ENCODE measurements at places on chromosomes 3 and 15. TPM values are rescaled to one million over a fixed set of nuclear protein-coding genes. Genes with fewer than 3 reads are reported as not detected.

EEF1AKMT4 gene
- 0.82 TPM for total RNA-seq

SCAPER gene
- total RNA-seq = 76.6 TPM

DAZL gene
- total RNA-seq = not detected

SCN5A gene
- 1.2 TPM for total RNA-seq

RTP4 gene
- not detected for total RNA-seq

EXOSC7 gene
- 27.3 TPM for total RNA-seq

ZBED2 gene
- not detected for total RNA-seq

PPP2R3A gene
- total RNA-seq = 36.3 TPM

PYGO1 gene
- total RNA-seq = 45.2 TPM

SHC4 gene
- 5.7 TPM for total RNA-seq

NEK11 gene
- total RNA-seq = 28.1 TPM

- no peak for DNase-seq
Measured at GRCh38 chr15:95839367-95839782, 491.1 kb upstream of the NR2F2 start.

DNA sequence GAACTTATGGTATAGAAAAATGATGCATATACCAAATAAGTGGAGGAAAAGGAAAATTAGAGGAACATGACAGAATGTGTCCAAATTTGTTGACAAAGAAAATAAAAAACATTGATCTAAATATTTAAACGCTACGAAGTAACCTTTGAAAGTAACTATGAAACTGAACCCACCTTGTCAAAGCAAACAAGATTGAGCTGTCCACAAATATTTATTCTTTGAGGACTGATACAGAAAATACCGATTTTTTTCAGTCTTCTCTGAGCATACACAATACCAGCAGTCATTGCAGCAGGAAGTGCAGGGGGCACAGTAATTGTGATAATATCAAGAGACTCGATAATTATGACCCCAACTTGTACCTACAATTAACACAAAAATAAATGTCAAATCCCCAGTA lies 40.0 kb downstream of the ATP13A3 start:
- no peak for DNase-seq

DNA sequence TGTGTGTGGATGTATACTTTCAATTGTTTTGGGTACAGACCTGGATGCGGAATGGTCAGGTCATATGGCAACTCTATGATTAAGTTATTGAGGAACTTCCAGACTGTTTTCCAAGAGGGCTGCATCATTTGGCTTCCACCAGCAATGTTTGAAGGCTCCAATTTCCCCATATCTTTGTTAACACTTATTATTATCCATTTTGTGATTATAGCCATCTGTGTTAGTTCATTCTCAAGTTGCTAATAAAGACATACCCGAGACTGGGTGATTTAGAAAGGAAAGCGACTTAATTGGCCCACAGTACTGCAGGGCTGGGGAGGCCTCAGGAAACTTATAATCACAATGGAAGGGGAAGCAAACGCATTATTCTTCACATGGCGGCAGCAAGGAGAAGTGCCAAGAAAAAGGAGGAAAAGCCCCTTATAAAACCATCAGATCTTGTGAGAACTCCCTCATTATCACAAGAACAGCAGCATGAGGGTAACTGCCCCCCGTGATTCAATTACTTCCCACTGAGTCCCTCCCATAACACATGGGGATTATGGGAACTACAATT lies 31.1 kb upstream of the ALDH1A2 start:
- DNase-seq = no peak

- DNase-seq = no peak
Measured at GRCh38 chr3:9951962-9952805, at the start of gene PRRT3. Gene PRRT3, minus strand, starts transcription at chr3:9952408. Its CDS starts 2,293 bp downstream, at chr3:9950115.

DNA sequence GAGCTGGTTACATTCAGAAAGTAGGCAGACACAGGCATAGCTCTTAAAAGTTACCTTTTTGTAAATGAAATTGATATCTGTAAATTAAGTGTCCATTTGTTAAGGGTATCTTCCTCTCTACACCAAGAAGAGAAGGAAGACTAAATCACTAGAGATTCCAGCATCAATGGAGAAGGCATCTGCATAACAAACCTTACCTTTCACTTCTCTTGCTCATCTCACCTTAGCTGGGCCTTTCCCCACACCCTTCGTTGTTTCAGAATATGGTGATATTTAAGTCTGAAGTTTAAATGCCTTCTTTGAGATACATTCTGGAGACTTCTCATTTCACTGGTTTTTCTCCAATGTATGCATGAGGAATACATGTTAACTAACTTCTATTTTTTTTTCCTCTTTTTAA lies 54.5 kb upstream of the TGFBR2 start:
- no peak for DNase-seq

- no peak for DNase-seq
Measured at GRCh38 chr15:80480909-80481308, 76.7 kb downstream of the ARNT2 start.

GRCh38 chr3:122972141-122972540 lies 55.4 kb downstream of the SEMA5B start:
- DNase-seq = no peak

GRCh38 chr3:25537516-25537915 lies 109.5 kb downstream of the RARB start:
- DNase-seq = no peak

GRCh38 chr15:26882616-26883365 lies 15.9 kb downstream of the GABRA5 start:
- DNase-seq = no peak

DNA sequence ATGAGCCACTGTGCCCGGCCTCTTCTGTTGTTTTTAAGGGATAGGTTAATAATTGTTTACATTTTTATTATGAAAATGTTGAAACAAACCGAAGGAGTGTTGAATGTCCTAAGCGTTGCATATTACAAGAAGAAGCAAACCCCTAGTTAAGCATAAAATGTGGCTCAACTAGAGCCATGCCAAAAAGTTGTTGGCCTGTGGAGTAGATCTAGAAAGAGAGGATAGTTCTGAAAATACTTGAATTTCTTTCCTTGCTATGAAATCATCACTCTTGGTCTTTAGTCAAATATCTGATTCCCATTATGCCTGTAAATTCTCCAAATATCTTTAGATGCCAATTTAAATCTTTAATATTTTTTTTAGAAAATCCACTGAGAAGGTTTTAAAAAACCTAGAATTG lies 12.8 kb downstream of the RBP2 start:
- DNase-seq = no peak

GRCh38 chr15:67130673-67131601 lies 65.5 kb downstream of the SMAD3 start:
- no peak for DNase-seq

DNA sequence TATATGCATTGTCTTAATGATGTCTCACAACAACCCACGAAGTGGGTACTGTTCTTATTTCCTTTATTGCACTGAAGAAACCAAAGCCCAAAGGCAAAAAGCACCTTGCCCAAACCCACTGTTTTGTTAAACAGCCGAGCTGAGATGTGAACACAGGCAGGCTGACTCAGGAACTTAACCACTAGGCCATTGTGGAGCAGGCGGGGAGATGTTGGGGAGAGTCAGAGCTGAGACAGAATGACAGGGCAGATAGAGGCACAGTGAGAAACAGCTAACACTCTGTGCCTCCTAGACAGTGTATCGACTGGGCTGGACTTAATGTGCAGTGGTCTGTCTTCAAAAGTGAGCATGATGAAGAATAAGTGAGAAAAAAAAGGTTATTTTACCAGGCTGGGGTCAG lies 56.5 kb downstream of the RPLP1 start:
- no peak for DNase-seq

DNA sequence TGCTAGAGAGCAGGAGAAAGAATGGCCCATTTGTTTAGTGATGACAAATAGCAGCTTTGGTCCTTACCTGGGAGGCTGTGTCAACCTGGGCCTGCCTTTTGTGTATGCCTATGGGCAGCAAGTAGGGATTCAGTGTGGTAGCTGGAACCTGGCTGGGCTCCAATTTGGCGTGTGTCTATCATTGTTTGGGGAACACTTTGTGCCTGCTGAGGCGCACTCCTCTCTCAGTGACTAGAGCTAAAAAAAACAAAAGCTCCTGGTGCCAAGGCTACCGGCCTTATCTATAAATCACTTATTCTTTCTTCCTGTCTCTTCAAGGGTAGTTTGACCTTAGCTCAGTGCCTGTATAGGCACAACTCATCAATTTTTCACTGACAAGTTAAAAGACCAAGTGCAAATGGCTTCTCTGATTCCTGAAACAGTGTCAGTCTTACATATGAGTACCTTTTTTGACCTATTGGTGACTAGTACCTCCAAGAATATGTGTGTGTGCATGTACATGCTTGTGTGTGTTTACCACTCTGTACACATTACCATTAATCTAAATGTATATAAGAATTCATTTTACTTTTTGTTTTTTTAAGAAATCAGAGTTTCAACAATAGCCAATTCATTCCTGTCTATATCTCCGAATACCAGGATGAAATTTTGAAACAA lies 54.6 kb downstream of the GMNC start:
- no peak for DNase-seq

DNA sequence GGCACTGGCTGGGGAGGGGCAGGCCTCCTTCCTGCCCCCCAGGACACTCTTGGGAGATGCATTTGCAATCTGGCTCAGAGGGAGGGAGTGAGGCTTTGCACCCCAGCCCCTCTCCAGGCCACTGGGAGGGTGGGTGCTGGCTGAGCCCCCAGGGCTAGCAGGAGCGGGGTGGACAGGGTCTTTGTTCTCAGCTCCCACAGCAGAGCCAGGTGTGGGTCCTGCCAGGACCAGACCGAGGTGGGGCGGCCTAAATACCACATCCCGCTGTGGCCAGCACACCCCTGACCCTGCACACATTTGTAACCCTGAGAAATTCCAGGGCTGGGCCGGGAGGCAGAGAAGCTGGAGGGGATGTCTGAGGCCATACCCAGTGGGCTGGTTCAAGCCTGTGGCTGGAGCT lies 41.0 kb downstream of the STARD5 start:
- DNase-seq = no peak

DNA sequence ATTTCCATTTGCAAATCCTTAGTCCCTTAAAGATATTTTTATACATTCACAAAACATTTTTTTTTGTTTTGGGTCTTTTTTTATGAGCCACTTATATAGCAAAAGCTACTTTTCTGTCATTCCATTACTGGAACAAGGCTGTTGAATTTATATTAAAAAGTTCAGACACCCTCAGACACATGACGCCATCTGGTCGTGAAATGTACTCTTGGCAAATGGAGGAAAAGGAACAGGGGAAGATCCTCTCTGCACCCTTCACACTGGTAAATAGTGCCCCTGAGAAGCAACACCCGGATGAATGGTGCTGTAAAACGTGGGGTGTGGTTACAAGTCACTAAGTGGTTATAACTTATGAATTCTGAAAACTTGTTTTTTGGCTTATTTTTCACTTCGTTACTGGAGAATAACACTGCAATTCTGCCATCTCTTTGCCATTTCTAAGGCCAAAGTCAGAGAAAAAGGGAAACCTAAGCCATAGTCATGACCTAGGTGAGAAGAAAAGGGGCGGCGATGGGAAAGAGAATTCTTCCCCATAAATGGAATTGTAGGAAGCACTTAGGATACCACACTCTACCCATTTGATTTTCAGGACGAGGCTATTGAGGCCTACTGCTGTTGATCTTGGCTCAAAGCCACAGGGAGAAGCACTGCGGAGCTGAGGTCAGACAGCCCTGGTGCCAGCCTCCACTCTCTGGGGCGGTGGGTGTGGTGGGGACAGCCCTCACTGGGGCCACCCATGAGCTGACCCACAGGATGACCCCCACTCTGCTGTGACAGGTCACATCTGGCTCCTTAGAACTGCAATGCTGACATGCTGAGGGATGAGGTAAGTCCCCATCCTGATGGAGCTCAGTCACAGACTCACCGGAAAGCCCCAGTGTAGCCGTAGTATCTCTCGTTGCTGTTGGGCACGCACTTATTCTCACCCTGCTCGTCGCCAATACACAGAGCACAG lies 21.9 kb downstream of the LTF start:
- DNase-seq = no peak

DNA sequence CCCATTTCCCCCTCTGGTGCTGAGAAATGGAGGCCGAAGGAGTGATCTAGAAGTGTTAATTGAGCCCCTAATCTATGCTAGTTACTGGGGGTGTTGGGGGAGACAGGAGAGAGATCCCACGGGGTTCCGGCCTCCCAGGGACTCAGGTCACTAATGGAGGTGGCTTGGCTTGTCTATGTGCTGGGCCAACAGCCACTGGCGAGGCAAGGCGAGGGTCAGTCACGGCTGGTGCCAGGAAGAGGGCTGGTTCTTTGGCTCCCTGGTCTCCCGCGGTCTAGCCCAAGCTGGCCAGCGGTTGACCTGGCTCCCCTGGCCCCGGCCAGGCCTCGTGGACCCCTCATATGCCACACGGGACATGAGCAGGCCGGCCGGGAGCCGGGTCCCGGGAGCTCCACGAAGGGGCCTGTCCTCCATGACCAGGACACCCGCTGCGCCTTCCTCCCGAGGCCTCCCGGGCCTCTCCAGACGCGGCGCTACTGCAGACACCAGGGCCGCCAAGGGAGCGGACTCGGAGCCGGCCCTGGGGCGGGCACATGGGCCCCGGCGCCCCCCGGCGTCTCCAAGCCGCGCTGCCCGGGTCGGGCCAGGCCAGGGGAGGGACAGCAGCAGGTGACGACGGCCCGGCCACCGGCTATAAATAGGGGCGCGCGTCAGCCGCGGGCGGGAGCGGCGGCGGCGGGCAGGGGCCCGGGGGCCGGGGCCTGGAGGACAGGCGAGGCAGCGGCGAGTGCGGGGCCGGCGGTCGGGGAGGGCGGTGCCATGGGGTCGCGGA lies at the start of gene ALPK3:
Gene ALPK3, plus strand, starts transcription at position 663 of the 772 bp plus-strand sequence. Its CDS starts 97 bp downstream, at position 760.
- DNase-seq = peak; percentile 58

- DNase-seq = no peak
Measured at GRCh38 chr3:113607219-113607596, 74.9 kb downstream of the SIDT1 start.

DNA sequence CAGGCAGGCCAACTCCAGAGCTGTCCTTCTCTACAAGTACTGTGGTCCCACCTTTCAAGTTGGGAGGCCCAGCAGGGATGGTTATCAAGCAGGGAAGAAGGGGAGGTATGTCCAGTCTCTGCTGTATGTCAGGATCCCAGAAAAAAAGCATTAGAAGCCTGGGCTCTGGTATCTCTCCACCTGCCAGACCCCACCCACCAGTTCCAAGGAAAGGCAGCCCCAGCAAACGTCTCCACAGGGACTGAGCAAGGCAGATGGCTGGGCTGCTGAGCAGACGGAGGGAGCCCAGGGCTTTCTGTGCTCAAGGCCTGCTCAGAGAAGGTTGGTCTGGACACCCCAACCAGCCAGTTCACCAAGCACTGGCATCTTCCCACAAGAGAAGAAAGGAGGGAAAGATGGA lies 287.8 kb downstream of the XXYLT1 start:
- DNase-seq = no peak

- no peak for DNase-seq
Measured at GRCh38 chr15:63040954-63041353, 1.6 kb upstream of the TPM1 start.

- no peak for DNase-seq
Measured at GRCh38 chr3:177589911-177590381, 392.7 kb upstream of the TBL1XR1 start.

GRCh38 chr3:12648384-12648959 lies 15.4 kb downstream of the RAF1 start:
- no peak for DNase-seq

- peak; percentile 74 for DNase-seq
Measured at GRCh38 chr15:76139368-76140073, 79.7 kb downstream of the TMEM266 start.

GRCh38 chr3:17088017-17088416 lies 203.3 kb downstream of the PLCL2 start:
- no peak for DNase-seq

- DNase-seq = no peak
Measured at GRCh38 chr3:133289322-133289721, 110.5 kb upstream of the BFSP2 start.

- no peak for DNase-seq
Measured at GRCh38 chr15:96352604-96353405, 22.3 kb downstream of the NR2F2 start.

All from frontal cortex (tissue), 4 donors.